ENCODE measurements at places on chromosomes 13 and 19.

DNA sequence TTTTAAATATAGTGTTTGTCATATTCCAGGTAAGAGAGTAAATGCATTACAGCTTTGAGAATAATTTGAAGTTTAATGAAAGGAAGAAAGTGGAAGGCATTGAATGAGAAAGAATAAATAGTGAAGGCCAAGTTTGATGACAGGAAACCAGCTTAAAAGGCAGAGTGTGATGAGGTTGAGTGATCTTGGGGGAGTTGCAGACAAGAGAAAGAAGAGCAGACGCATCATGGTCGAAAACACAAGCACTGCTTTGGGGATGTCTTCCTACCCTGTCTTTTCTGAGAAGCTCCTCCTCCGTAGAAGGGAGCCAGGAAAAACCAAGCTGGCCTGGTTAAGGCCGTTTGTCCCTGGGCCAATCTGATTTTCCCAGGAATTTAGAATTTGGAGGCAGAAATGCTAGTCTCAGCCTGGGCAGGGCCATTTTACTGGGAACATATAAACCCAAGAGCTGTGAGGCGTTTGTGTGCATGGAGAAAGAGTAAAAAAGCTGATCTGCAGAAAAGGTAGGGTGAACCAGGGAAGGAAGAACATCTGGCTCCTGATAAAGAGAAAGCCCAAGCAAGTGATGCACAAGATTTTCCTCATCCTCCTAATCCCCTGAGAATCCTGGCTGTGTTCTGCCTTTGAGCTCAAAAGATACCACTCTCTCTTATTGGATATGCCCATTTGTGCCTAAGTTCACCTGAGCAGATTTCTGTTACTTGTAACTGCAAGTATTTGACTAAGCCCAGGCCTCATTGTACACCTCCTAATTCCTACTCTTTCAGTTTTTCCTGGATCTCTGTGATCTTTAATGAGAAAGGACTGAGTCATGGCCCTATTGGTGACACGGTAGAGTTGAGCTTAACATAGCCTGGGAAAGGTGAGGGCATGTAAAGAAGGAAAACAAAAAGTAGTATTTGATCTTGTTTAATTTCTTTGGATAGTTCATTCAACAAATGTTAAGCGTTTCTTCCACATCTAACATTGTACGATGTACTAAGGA is 80.0 kb downstream of the WDFY2 start:
- DNase-seq: no peak

DNA sequence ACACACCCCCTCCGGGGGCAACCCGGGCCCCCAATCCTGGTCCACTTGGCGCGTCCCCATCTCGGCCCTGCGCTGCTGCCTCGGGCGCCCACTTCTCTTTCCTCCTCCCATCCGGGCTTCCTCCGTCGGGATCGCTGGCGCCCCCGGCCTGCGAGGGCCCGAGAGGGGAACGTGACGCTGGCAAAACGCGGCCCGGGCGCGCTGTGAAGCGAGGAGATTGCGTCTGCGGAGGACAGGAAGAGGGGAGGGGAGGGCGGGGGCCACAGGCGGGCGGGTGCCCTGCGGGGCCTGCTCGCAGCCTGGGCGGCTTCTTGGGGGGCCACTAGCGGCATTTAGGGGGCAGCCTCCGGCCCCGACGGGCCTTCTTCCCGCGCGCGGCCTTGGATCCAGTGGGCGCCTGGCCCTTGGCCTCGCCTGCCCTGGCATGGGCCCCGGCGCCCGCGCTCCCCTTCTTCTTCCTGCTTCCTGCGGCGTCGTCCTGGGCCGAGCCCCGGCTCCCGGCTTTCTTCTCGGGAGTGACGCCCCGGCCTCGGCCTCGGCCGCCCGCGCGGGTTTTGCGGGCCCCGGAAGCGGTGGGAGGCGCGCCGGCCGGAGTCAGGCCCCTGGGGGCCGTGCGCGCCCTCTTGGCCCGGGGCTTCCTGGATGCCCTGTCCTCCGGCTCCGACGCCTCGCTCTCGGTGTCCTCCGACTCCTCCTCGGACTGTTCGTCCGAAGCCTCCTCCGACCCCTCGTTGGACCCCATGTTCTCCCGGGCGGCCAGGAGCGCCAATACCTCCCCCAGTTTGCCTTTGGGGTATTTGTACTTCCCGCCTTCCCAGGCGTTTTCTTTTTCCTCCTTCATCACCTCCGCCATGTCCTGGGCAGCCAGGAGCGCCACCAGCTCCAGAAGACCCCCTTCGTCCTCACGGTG is 2.2 kb downstream of the PNMA8B start:
- no peak for DNase-seq

DNA sequence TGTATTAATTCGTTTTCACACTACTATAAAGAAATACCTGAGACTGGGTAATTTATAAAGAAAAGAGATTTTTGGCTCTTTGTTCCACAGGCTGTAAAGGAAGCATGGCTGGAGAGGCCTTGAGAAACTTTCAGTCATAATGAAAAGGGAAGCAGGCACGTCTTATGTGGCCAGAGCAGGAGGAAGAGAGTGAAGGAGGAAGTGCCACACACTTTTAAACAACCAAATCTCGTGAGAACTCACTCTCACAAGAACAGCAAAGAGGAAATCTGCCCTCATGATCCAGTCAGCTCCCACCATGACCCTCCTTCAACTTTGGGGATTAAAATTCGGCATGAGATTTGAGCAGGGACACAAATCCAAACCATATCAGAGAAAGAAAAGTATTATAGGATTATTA is 1255.9 kb upstream of the MIR17HG start:
- DNase-seq: no peak

GRCh38 chr19:42201489-42202289 is 15.8 kb downstream of the DEDD2 start:
- peak; percentile 47 for DNase-seq

DNA sequence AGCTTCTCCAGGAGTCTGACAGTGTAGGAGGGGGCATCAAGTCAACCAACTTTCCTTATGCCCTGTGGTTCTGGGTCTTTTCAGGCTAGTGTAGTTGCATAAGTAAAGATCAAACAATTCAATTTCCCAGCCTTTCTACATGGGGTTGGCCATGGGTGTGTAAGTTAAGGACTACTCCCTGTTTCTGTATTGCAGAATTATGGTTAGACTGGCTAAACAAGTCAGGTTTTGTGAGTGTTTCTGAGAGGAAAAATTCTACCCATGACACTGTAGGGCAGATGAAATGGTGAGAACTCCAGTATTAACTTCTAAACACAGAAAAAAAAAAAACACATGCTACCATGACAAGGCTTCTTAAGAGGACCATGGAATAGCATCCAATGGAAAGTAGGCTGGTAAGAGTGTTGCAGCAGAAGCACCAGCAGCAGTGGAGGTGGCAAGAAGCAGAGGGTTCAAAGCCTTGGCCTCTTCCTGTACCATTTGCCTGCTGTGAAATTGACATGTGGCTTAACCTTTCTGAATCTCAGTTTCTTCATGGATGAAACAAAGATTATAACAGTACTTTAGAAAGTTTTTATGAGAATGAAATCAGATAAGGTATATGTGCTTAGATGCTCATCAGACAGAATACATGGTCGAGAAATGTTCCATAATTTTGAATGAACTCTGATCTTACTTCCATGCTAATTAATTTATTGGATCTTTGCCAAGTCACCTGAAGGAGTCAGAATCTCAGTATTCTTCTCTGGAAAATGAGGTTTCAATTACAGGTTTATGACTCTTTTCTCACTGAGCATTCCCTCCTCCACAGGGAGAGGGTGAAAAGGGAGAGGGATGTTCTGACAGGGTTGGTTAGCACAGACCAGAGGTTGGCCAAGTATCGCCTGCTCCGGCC is 11.4 kb upstream of the SCEL start:
- no peak for DNase-seq

DNA sequence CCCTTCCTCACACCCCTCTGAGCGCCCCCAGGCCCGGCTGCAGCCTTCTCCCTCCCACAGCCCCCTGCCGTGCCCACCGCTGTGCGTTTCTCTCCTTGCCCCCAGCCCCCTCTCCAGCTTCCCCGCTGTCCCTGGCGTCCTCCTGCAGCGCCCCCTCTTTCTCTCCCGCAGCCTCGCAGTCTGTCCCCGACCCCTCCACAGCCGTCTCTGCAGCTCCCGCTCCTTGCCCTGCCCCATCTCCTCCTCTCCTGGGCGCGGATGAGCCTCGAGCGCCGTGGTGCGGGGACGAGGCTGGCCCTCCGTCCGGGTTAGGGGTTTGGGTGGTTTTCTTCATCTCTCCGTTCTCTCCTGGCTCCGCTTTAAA is 1.1 kb downstream of the KMT5C start:
- peak; percentile 35 for DNase-seq

DNA sequence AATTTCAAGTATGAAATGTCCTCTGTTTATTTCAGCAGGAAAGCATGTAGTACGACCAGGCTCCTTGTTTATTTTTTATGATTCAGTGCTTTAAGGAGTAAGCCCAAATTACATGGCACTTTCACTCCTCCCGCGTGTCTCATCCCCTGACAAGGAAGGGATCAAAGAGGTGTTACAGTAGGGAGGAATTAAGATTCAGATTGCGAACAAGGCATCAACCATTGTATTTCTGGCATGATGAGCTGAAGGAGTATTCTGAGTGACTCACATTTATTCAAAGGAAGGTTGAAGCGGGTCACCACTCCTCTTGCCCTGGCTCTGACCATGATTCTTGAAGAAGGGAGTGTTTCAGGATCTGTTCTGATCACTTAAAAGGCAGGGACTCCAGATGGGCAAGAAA is 46.1 kb upstream of the CNMD start:
- no peak for DNase-seq

- DNase-seq: peak; percentile 88
Observed at GRCh38 chr19:20661150-20661819, at the start of gene ZNF626. Gene ZNF626, minus strand, starts transcription at chr19:20661571. Its CDS starts 125 bp downstream, at chr19:20661446.

DNA sequence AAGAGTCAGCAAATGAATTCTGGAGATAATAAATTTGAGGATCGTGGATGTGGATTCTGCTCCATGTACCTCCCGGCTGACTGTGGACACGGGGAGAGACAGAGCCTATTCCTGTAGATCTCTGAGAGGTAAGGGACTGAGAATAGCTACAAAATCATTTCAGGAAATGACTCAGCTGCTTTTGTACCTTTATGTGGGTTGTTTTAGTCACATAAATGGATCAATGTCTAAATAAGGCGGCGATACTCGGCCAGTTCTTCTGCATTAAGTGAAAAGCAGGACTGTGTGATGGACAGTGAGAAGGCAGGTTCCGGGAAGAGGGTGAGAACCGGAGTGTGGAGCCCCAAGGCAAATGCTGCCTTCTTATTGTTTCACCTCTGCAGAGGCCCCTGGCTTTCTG is 128.1 kb downstream of the EFNB2 start:
- DNase-seq: no peak

DNA sequence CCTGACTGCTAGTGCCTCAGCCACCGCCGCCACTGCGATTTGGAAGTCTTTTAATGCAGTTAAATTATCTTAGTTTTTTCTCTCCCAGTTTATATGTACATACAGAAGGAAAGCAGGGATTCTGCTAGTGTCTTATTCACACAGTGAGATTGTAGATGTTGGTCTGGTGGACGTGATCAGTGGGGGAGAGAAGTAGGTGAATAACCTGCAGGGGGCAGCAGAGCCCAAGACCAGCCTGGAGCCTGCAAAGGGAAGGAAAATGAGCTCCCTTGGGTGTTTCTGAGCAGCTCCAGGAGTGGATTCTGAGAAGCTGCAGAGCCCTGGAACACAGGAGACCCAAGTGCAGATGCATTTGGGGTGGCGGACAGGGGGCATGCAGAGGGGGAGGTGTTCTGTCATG is 26.3 kb downstream of the ZNF844 start:
- peak; percentile 56 for DNase-seq

DNA sequence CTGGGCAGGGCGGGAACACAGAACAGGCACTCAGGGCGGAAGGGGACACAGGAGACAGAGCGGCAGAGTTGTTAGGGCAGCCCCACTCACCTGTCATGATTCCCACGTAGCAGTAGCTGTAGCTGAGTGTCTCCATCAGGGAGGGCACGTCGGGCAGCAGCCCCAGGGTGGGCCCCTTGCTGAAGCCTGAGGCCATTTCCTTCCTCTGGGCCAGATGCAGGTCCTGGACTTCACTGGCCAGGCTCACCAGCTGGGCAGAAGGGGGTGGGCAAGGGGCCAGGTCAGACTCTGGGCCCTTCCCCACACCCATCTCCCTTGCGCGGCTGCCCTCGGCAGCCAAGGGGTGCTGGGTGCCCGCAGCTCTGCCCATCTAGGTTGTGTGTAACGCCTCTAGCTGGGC is 5.9 kb downstream of the MBOAT7 start:
- peak; percentile 36 for DNase-seq

- DNase-seq: no peak
Observed at GRCh38 chr13:52165411-52165810, 6.0 kb upstream of the NEK3 start.

DNA sequence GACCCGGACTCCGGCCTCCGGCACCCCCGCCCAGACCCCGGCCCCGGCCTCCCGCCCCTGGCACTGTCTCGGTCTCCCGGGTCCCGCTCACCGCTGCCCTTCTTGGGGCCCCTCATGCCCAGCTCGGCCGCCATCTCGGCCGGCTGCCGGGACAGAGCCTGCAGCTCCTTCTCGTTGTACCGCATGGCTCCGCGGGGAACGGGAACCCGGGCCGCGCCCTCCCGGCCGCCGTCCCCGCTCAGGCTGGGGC is 140 bp downstream of the PLEKHJ1 start:
- DNase-seq: no peak

- DNase-seq: no peak
Observed at GRCh38 chr19:41025871-41026270, 34.8 kb downstream of the CYP2B6 start.

- no peak for DNase-seq
Observed at GRCh38 chr19:13074378-13074777, 28.3 kb downstream of the LYL1 start.
